NCI-H1048 (cell line): ENCODE measurements at places on chromosomes 2 and 18.

DNA sequence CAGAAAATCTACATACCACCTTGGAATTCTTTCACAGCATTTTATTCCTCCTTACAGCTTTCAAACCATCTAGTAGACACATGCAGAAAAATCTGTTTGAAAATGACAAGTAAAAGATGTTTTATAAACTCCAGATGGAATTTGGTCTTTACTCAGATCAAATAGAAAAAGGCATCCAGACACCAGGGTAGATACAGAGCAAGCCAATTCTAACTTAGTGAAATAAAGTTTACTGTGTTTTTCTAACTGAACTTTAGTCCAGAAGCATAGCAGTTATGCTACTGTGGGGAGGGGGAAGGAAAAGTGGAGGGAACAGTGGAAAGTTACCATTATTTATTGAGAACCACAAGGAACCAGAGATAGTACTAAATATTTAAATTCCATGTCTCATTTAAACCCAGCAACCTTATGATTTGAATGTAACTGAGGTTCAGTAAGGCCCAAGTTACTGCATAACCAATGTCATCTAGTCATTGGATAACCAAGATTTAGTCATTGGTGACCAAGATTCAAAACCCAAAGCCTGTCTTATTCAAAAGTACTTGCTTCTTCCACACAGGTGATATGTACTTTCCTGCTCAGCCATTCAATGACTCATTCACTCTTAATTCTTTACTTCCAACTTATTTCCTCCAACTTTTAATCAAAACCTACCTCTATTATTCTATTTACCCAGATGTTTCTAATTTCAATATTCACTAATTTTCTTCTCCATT, 57.7 kb downstream of the RAD51AP2 start:
- no peak for DNase-seq

- no peak for DNase-seq
Measured at GRCh38 chr2:172270278-172271079, 156.9 kb upstream of the ITGA6 start.

GRCh38 chr2:50646226-50646625, 385.7 kb downstream of the NRXN1 start:
- no peak for DNase-seq

DNA sequence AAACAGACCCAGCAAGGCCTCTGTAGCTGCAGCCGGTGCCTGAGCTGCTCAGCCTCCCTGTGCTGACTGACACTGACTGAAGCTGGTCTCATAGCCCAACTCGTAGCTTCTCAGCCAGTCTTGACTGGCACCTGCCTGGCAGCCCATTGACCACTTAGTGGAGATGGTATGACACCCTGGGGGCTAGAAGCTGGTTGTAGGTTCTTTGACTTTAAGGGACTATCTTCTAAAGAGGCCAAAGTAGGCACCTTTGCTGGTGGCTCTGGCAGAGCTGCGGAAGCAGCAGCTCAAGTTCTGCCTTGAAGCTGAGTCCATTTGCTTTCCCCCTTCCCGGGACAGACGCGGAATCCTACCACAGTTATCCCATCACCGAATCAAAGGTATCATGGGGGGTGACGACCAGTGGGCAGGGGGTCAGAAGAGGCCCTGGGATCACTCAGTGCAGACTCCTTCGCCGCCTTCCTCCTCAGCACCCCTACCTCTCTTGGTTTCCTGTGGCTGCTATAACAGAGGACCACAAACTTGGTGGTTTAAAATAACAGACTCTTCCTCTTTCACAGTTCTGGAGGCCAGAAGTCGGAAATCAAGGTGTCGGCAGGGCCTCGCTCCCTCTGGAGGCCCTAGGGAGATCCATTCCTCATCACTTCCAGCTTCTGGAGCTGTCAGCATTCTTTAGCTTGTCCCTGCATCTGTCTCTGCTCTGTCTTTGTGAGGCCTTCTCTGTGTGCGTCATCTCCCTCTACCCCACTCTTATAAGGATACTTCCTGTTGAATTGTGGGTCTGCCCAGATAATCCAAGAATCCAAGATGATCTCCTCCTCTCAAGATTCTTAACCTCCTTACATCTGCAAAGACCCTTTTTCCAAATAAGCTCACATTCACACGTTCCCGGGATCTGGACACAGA, 13.7 kb upstream of the FOSL2 start:
- no peak for DNase-seq

GRCh38 chr18:59148192-59148591, 8.5 kb downstream of the SEC11C start:
- no peak for DNase-seq

DNA sequence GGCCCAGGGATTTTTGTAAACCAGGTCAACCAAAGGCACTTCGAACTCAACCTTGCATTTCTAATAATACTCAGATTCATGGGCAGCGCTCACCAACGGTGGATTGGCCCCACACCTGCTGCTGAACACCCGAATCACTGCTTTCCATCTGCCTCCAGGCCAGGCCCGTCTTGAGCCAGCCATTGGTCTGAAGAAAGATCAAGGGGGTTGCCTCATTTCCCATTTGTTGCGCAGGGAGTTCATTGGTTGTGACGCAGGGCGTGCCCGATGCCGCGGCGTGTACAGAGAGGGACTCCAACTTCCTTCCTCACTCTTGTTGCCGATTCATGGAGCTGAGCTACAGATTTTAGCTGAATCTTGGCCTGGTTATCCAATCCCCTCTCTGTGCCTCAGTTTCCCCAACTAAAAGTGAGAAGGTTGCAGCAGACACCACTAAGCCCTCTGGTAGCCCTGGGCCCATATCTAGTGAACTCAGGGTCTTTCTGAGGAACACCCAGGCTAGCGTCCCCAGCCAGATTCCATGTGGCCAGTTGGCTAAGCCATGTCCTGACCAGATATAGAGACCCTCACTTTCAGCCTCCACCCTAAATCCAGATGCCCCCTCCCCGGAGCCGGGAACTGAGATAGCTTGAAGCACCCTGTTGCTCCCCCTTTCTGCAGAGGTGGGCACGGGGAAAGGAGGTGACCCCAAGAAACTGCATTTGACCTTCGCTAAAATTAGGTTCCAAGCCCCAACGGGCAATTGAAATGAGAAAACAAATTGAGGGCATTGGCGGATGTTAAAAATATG, 60.9 kb upstream of the HPCAL1 start:
- DNase-seq = no peak

- no peak for DNase-seq
Measured at GRCh38 chr2:164913640-164914350, 41.5 kb downstream of the SLC38A11 start.

DNA sequence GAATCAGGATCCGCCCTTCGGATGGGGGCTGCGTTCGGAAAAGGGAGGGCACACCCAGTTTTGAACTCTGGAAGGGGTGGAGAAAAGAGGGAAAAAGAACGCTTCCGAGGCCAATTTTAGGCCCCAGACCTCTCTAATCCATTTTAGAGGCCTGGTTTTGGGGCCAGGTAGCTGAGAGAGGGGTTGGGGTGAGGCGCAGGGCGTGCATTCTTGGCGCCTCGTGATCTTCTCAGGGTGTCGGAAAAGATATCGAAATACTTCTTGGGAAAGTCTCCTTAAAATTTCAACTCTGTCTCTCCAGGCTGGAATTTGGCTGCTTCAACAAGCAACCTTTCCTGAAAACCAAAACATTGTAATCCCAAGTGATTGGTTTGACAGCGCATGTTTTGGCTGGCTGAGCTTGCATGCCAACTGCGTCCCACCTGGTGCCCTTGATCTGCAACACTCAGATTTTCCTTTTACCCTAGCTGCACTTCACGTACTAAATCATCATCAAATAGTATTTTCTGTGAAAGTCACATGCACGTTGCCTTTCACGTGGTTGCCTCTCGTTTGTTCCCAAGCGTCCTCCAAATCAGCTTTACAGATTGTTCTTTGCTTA, 864 bp upstream of the XPO1 start:
- DNase-seq = no peak

- DNase-seq = no peak
Measured at GRCh38 chr2:33184041-33184440, 237.3 kb downstream of the LTBP1 start.

DNA sequence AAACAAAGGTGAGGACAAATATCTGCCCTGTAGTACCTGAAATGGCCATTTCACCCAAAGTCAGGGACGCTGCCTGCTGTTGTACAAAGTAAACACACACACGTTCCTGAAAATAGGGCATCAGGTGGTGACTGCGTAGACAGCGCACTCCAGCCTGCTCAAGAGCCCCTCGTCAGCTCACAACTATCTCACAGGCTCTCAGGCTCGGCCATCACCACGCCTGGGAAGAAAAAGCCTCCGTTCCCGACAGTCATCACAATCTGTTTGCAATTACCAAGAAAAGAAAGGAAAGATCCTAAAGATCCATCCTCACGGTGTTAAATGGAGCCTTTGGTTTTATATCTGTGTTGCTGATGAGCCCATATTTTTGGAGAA, 230.2 kb downstream of the ZNF516 start:
- no peak for DNase-seq

- DNase-seq = no peak
Measured at GRCh38 chr2:180110469-180110868, 103.4 kb upstream of the CWC22 start.

DNA sequence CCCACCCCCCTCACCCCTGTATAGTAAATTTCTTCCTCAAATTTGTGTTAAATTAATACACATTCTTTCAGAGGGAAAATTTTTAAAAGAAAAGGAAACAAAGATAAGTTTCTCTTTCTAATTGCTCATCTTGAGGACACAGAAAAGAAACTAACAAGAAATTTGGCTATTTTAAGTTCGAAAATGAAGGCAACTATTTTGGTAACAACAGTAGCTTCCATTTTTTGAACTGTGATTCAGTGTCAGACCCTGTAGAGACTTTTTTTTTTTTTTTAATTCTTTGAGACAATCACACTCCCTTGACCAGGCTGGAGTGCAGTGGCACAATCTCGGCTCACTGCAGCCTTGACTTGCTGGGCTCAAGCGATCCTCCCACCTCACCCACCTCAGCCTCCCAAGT, 194.9 kb downstream of the SS18 start:
- DNase-seq = no peak

DNA sequence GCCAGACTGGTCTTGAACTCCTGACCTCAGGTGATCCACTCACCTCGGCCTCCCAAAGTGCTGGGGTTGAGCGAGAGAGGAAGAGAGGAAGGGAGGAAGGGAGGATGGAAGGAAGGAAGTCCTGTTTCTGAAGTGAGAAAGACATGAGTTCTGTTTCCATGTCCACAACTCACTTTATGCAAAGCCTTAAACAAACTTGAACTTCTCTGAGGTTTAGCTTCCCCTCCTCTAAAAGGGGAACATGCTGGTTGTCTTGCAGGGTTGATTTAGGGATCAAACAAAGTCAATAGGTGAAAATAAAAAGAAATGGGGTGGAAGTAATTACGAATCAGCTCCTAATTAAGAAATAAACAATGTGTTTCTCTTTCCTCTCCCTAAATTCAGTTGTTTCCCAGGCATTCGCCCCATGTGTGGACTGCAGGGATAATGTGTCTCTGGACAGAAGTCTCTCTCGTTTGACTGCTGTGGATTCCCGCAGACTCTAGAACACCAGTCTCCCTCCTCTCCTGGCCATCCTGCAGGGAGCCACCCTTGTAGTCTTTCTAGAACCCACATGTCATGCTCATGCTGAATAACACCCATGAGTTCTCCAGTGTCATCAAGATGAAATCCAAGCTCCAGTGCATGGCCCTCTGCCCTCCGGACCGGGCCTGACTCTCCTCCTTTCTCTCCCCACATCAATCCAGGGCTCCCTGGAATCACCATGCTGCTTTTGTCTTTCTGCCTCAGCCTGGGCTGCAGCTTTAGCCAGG, 229.3 kb upstream of the TRIB2 start:
- no peak for DNase-seq

- DNase-seq = no peak
Measured at GRCh38 chr18:8724452-8724851, 19.1 kb downstream of the MTCL1 start.

DNA sequence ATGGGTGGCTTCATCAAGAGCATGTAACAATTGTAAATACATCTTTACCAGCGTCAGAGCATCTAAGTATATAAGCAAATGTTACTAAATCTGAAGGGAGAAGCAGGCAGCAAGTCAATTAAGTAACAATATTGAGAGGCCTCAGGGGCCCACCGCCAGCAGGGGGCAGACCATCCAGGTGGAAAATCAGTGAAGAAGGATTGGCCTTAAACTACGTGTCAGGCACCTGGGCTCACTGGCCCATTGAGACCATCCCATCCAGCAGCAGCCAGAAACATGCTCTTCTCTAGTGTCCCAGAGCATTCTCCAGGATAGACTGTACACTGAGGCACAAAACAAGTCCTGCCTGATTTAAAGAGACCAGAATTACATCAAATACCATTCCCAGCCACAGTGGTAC, 96.2 kb upstream of the SNTG2 start:
- no peak for DNase-seq

GRCh38 chr2:200909958-200910357, 20.8 kb downstream of the NIF3L1 start:
- no peak for DNase-seq

DNA sequence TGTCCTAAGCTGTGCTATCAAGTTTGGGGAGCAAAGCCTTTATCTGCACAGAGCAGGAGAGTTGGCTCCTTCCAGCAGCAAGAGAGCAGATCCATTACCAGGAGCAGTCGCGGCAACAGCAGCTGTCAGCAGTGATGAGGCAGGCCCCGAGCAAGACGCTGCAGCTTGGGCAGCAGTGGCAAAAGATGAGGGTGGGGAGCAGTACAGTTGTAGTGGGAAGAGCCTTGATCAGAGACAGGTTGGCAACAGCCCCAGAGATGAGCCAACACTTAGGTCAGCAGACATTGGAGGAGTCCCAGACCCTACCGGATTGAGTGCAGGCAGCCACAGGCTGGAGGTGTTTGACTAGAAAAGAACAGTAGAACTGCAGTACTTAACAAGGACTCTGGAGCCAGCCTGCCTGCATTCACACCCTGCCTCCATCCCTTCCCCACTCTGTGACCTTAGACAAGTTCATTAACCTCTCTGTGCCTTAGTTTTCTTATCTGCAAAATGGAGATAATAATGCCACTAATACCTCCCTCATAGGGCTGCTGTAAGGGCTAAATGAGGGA, 117.1 kb upstream of the SERTAD2 start:
- DNase-seq = no peak
